ENCODE measurements at places on chromosomes 7 and 10.

- DNase-seq = no peak
Measured at GRCh38 chr7:36708767-36709166, 15.5 kb downstream of the AOAH start.

GRCh38 chr10:122234416-122234815, 36.7 kb upstream of the BTBD16 start:
- DNase-seq = no peak

GRCh38 chr7:2279896-2280295, 34.3 kb downstream of the SNX8 start:
- no peak for DNase-seq

DNA sequence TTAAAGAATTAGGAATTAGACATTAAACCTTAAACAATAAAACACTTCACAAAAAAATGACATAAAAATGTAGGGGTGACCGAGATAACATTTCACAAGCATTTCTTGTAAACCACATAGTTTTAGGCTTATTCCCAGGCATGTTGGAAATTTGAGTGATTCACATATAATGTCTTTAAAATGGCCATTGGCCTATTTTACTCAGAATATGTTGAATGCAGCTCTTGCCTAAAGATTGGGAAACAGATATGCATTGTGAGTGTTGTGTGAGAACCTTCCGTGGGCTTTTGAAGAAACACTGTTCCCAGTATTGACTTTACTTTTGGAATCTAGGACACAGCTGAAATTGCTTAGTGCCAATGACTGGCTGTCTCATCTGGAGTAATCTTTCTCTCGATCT, 79.6 kb downstream of the ARL5B start:
- no peak for DNase-seq

DNA sequence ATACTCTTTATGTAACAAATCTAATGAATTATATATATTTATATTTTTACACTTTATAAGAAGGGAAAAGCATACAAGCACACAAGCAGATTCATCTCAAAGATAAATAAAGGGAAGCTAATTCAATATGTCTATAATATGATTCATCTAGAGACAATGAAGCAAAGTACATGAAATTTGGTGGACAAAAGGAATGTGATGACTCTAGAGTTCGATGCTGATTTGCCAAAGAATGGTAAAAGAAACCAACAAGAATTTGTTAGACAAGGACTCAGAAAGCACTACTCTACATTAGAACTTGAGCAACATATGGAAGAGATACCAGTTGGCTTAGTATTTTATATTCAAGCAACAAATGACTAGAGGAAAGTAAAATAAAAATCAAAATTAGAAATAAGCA, 536.5 kb upstream of the TEX47 start:
- no peak for DNase-seq

DNA sequence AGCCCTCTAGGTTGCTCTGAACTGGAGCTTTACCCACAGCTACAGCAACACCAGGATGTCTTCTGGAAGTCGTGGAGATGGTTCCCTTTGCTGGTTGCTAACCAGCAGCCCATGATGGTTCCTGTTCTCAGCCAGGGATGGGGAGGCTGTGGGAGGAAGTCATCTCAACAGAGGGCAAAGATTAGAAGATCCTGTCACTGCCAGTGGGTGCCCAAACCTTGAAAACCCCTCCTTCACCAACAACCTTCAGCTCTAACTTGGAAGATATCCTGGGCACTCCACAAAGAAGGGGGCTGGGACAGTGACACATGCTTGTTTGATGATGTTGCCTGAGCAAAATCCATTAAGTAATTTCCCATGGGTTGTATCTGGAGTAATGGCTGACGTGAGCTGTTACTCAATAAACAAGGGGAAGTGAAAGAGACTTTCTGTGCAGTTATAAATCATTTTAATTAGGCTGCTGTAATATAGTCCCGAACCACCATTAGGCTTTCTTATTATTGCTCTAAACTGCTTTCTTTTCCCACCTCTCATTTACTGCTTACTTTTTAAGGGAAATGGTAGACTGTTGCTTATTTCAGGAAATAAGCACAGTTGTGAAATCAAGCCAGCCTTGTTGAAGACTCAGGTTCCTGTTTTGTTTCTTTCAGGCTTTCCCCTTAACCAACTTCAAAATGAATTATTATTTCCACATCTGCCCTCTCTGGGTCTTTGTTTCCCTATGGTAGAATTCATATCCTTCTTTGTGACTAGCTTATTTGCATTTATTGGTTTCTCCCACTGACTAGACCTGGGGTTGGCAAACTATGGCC, 124.8 kb downstream of the PPP1R17 start:
- DNase-seq = no peak

DNA sequence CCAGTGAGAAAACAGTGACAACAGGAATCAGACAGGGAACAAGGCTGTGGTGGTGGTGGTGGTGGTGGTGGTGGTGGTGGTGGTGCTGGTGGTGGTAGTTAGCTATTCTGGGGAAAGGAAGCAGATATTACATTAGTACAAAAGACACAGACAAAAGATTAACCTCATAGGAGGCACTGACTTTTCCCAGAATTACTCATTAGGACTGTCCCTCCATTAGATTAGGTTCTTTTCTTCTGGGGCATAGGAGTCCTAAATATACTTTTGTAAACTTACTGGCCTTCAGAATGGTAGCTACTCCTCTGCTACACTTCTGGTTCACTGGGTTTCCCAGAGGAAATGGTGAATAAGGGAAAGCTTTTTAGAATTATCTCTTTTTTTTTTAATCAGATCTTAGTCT, 156.6 kb upstream of the SEMA3D start:
- DNase-seq = no peak

GRCh38 chr7:8179486-8179885, 82.5 kb downstream of the ICA1 start:
- DNase-seq = no peak

DNA sequence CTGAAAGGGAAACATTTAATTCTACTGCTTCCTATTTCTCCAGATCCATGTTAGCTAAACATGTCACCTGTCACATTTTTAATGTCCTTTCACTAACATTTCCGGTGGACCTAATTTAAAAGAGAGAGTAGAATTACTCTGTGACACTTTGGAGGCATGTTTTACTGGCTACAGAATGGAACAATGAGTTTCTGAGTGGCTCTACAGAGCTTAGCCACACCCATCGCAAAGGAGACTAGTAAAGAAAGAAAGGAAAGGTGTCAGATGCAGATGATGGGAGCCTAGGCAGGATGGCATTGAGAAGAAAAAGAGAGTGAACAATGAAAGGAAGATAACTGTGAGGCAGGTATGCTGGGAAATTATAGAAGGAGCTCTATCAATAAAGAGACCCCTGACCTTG, 35.9 kb downstream of the NDUFB2 start:
- no peak for DNase-seq

GRCh38 chr7:93476491-93477344, 97.8 kb downstream of the CALCR start:
- DNase-seq = no peak

- DNase-seq = no peak
Measured at GRCh38 chr7:100122067-100122466, 2.6 kb downstream of the CNPY4 start.

- DNase-seq = no peak
Measured at GRCh38 chr7:122064971-122065370, 79.1 kb downstream of the AASS start.

- DNase-seq = no peak
Measured at GRCh38 chr7:126657137-126657536, 595.6 kb downstream of the GRM8 start.

- DNase-seq = no peak
Measured at GRCh38 chr10:116271593-116272439, 1.2 kb downstream of the GFRA1 start.

DNA sequence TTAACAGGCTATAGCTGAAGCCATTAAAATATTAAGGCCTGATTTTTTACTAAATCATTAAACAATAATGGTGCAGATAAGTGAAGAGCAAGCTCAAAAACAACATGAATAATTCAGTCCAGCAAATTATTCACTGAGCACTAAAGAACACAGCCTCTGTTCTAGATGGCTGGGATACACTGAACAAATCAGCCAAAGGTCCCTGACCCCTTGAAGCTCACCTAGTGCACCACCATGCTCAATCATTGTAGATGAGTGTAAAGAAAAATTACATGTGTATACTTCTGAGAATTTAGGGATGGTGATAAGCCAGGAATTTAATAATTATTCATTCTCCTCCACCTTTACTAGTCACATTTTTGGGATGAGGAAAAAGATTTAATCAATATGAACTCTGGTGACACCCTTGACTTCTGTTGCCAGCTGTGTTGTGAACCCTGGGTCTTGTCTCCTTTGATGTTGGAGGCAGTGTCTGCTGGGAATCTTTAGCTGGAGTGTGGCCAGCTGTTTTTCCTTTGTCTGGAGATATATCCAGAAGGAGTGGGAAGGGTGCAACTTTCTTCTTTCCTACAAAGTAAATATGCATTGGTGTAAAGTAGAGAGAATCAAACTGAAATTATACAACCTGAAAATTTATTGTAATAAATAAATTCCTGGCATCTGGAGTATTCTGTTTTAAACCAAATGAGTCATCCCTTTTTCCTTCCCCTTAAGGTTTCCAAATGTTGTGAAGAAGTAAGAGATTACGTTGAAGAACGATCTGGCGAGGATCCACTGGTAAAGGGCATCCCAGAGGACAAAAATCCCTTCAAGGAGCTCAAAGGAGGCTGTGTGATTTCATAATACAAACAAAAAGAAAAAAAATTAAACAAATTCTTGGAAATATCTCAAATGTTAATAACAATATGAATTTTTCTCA, 4.0 kb downstream of the GNGT1 start:
- no peak for DNase-seq

- no peak for DNase-seq
Measured at GRCh38 chr7:40499718-40500117, 364.9 kb downstream of the SUGCT start.

- no peak for DNase-seq
Measured at GRCh38 chr7:137074391-137075030, 206.1 kb downstream of the CHRM2 start.

DNA sequence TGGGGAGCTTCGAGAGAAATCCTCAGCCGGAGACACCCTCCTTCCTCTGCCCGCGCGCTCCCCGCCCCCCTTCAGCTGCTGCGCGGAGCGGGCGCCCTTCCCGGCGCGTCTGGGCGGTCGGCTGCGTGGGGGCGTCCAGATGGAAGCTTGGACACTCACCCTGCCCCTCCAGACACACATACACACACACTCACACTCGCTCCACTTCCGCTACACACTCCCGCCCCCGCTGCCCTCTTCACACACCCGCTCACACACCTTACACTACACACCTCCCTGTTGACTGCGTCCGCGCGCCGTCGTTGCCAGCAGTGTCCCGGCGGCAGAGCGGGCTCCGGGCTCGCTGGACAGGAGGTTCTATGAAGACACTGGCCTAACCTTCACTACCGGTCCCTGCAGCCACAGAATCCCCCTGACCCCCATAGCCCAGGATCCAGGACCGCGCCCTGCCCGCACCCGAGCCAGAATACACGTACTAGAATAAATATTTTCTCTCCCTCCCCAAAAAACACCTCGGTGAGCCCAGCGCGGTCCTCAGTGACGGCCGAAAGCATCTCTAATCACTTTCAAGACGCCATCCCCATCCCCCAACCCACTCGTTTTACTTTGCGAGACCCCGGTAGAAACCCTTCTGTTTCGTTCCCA, 1.1 kb upstream of the EGR2 start:
- peak; percentile 27 for DNase-seq

- DNase-seq = no peak
Measured at GRCh38 chr7:13411636-13412035, 577.8 kb downstream of the ETV1 start.

- DNase-seq = no peak
Measured at GRCh38 chr7:154886591-154886990, 116.3 kb downstream of the PAXIP1 start.

DNA sequence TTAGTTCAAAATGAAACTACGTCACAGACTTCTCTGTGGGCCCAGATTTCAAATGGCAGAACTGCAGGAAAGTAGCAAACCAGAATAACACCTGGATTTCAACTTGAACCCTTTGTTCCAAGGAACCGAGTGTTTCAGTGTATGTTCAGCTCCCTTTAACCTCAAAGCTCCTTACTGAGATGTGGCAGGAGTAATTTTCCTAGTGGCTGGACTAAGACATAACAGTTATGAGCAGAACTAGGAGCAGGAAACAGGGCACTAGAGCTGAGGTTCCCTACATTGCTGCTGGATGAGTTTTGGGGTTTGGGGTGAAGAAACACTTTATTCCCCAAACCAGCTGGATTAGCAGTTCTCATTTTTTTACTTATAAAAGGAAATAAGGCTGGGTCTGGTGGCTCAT, 50.1 kb downstream of the NSUN6 start:
- DNase-seq = no peak

- DNase-seq = no peak
Measured at GRCh38 chr10:58275261-58275660, 6.3 kb downstream of the CISD1 start.

DNA sequence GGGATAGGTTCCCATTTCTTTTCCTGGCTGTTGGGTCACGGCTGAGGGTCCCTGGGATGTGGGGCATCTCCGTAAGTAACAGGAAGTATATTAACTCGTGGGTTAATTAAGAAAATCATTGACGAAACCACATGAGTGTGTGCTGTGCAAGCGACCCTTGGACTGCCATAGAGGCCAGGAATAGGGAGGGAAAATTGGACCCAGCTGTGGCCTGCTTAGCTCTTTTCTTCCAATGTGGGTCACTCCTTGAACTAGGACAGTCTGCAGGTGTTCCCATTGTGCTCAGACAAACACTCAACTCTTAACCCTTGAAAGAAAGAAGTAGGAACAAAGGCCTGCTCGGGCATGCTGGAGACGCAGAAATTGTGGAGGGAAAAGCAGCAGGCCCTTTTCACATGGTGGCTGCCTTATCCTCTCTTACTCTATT, 25.6 kb upstream of the PLEKHA1 start:
- DNase-seq = no peak

- no peak for DNase-seq
Measured at GRCh38 chr10:42992156-42992956, 84.5 kb upstream of the RET start.

DNA sequence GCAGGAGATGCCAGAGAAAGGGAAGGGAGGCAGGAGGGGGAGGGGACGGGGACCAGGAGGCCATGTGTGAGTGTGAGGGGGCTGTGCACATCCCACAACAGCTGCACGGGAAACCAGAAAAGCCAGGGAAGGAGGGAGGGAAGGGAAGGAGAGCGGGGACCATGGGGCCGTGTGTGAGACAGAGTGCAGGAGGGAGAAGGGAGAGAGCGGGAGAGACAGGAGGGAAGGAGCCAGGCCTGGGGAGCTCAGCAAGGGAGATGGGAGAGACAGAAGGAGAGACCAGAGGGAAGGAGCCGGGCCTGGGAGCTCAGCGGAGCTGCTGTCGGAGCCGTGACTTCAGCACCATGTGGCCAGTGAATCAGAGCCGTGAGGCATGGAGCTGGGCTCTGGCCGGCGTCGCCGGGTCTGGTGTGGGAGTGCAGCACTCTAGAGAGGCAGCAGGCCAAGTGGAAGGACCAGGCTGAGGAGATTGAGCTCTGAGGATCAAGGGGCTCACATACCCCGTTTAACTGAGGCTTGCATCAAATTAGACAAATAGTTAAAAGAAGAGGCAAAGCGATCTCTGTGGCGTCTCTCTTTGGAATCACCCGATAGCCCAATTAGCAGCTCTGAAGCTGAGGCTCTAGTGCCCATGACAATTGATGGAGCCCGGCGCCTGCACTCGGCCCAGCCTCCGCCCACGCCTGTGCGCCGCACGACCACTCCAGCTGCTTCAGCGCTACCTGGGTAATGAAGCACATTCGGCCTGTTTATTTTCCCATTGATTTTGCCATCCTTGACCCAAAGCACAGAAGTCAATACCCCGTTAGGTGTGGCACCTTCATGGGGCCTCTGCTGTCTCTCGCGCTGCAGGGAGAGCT, 150.4 kb downstream of the MAD1L1 start:
- DNase-seq = no peak

All from A549 (cell line).